AG08395 (cell line): ENCODE measurements at places on chromosomes 3 and 15.
A peak's percentile ranks its signal among the peaks of the same experiment; 100 is the strongest.

DNA sequence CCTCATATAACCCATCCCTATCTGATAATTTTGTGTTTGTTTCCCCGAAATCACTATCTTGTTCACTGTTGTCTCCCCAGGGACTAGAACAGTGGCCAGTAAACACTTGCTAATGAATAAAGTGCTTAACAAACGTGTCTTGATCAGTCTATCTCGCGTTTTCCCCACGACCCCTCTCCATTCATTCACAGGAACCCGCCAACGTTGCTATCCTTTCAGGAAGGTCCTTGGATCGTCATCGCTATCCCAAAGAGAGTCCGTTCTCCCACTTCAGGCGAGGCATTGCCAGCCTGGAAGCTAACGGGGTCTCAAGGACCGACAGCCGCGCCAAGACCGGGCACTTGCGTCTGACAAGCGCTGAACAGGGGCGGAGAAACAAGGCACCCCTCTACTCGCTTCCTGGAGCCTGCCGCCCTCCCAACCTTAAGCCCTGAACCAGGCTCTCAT, 344 bp downstream of the LINS1 start:
- no peak for DNase-seq

- DNase-seq: no peak
Observed at GRCh38 chr3:61073566-61074165, 177.6 kb downstream of the FHIT start.

DNA sequence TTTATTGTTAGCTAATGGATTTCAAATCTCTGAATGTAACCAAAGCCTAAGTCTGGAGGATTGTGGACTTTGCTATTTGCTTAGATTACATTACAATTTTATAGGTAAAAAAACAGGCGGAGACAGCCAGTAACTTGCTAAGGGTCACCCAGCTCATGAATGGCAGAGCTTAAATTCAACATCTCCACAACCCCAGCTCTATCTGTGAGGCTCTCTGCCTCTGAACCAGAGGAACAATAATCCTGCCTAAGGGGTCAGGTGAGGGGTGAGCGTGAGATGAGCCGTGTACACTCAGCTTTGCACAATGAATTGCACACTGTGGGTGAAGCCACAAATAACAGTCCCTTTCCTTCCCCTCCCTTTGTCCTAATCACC, 69.8 kb upstream of the SPATA12 start:
- no peak for DNase-seq

DNA sequence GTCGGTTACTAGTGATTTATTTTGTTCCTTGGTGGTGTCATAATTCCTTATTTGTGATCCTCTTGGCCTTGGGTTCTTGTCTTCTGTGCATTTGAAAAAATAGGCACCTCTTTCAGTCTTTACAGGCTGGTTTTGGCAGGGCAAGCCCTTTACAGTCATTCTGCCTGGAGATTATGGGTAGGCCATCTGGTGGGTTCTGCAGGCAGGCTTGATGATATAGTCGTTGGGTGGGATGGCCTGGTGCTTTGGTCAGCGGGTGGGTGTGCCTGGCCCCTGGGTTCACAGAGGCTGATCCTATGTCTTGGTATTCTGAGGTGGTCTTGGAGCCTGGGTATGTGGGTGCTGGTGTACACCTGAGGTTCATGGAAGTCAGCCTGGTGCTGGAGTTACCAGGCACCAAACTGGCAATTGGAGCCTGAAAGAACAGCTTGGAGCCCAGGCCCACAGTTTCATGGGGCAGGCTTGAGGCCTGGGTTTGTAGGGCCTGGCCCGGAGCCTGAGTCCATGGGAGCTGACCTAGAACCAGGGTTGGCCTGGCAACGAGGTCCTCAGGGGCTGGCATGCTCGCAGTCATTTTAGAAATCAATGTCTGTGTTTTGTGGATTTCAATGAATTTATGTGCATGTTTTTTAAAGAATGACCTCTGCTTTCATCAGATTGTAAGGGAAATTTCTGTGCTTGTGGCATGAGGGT, 63.3 kb downstream of the DOCK3 start:
- DNase-seq: no peak

GRCh38 chr3:189779166-189779565, 148.0 kb downstream of the TP63 start:
- DNase-seq: no peak

DNA sequence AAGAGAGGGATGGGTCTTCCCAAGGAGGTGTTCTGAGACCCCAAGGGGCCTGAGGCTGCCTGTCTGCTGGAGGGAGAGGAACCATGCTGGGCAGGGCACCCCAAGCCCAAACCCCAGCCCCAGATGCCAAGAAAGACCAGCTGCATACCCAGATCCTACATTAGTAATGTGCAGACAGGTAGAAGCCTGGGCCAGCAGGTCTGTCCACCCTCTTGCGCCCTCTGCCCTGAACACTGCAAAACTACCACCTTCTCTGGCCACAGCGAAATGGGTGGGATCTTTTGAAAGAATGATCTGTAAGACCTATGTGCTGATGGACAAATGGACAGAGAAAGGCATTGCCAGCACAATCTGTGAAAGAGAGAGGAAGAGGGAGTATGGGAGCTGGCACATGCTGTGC, 283.2 kb downstream of the EPHB1 start:
- DNase-seq: no peak

GRCh38 chr3:79249701-79250100, 518.1 kb downstream of the ROBO1 start:
- no peak for DNase-seq

- DNase-seq: peak; percentile 72
Observed at GRCh38 chr3:61564395-61565059, 3.2 kb downstream of the PTPRG start.
